ENCODE measurements at places on chromosomes 16 and 17.

DNA sequence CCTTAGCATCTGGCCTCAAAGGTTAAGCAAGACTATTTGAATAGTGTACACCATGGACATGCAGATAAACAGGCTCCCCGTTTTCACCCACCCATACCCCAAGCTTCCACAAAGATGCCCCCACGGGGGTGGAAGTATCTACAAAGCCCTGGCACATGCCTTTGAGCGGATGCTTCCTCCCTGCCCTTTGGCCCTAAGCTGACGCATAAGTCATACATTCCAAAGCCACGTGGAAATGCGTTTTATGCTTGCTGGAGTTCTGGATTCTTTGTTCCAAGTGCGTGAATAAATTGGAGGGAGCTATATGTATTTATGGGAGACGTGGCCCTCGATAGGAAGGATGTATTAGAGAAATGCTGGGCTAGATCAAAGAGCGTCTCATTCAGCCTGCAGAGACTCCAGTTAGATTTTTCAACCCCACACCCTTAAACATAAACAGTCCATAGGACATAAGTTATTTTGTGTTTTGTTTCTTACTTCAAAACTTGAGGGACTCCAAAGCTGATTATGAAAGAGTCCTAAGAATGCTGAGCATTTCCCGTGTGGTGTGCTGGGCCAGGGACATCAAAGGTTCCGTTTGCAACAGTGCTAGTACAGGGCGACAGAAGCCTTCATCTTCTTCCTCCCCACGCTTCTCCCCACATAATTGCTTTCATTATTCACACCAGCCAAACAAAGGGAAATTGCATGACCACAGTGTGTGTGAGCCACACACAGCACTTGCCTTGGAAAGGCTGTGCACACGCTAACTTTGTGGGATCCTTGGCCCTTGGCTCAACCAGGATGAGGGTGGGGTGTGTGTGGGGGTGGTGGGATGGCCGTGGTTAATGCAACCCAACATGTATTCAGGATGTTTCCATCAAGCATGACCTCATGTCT, 73.6 kb downstream of the WIPI1 start:
- DNase-seq: peak; percentile 89

DNA sequence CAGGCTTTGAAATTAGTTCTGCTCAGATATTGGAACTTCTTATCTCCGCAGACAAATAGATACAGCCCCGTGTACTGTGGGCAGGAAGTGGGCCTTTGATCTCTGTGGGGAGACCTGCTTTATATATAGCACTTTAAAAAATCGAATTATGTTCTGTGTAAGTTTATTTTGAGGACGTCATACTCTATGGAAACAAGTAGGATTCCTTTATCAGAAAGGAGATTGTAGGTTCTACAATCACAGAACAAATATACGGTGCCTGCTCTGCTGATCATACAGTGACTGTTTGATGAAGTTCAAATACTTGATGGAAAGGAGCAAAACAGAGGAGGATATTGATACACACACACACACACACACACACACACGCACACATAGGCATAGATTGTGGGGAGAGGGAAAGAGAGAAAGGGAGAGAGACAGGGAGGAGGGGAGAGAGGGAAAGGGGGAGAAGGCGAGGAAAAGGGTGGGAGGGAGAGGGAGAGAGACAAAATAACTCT, 14.7 kb upstream of the TMEM220 start:
- no peak for DNase-seq

- DNase-seq: peak; percentile 70
Measured at GRCh38 chr17:81365148-81365600, 30.1 kb upstream of the BAHCC1 start.

DNA sequence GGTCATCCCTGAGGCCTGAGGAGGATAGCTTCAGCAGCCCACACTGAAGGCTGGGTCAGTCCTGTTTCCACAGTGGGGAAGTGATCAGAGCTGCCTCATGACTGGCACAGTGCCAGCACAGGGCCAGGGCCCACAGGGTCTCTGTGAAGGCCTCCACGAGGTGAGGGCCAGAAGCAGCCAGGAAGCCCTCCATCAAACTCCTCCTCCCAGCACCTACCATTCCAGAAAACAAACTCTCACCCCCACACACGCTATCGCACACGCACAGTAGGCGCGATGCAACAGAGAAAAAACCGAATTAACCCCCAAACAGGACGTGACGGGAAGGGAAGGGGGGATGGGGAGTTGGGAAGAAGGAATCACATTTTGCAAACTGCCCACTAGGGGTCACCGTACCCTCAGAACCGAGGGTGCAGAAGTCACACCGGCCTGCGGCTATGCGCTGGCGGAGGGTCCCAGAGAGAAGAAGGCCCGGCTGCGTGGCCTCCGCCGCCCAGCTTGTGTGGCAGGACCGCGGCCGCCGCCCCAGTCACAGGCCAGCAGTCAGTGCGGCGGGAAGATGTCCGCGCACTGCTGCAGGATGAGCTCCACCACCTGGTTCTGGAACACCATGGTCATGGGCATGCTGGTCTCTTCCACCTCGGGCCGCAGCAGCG, 37.6 kb downstream of the ARHGAP27 start:
- DNase-seq: peak; percentile 93

- DNase-seq: no peak
Measured at GRCh38 chr16:67647111-67647651, 2.2 kb downstream of the CARMIL2 start.

GRCh38 chr16:11101695-11102522, 154.1 kb downstream of the SOCS1 start:
- DNase-seq: no peak

- no peak for DNase-seq
Measured at GRCh38 chr16:5065813-5066212, at the start of gene C16orf89. Gene C16orf89 (minus strand): TSS chr16:5065956. CDS start chr16:5065908, 48 bp downstream.

GRCh38 chr17:49823614-49824013, 24.3 kb downstream of the TAC4 start:
- no peak for DNase-seq

GRCh38 chr17:48718227-48718760, 4.0 kb downstream of the PRAC1 start:
- DNase-seq: no peak

DNA sequence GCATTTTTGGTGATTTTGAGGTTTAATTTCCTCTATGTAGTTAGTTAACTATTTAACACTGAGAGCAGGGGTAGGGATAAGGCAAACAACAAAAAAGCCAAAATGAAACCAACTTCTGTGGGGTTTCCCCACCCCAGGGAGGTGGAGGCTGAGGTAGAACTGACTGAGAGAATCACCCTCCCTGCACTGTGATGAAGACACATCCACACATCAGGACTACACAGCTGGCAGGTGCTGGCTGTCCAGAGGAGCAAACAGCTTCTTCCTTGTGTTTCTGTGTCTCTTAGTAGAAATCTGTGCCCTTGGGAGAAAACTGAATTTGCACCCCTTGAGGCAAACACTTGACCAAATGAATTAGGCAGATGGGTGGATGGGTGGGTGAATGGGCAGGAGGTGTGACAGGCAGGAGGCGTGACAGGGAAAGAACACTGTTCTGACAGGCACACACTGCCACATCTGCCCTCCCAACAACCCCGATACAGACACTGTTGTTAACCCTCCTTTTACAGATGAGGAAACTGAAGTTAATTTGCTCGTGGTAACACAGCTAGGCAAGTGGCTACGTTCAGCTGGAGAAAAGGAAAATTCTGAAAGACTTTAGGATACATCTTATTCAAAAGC, 62.9 kb upstream of the AMZ2 start:
- DNase-seq: no peak

All from foreskin fibroblast (primary cell).